ENCODE measurements at places on chromosomes 5 and 9. TPM values are rescaled to one million over a fixed set of nuclear protein-coding genes. Genes with fewer than 3 reads are reported as not detected.

Gene PPP3R2
- not detected for total RNA-seq

Gene RGS14
- total RNA-seq = 37.8 TPM

Gene PFN3
- not detected for total RNA-seq

Gene KIAA1191
- total RNA-seq = 63.4 TPM

Gene OR1J4
- total RNA-seq = not detected

Gene SARDH
- 0.60 TPM for total RNA-seq

Gene RNF183
- total RNA-seq = not detected

Gene TPM2
- 4.5 TPM for total RNA-seq

Gene GABBR2
- total RNA-seq = not detected

Gene CENPP
- 24.6 TPM for total RNA-seq

Gene KIF4B
- total RNA-seq = 0.05 TPM

Gene LAMC3
- total RNA-seq = 0.05 TPM

Gene DAPK1
- 2.0 TPM for total RNA-seq

Gene HMMR
- total RNA-seq = 26.8 TPM

Gene DRD1
- total RNA-seq = not detected

Gene TNC
- total RNA-seq = 0.60 TPM

Gene SPINK5
- not detected for total RNA-seq

Gene PCDHGA4
- total RNA-seq = 0.21 TPM

Gene CNTLN
- total RNA-seq = 1.5 TPM

Gene TTLL11
- 3.0 TPM for total RNA-seq

Gene ITGA2
- total RNA-seq = 3.2 TPM

Gene TMOD1
- 0.81 TPM for total RNA-seq

Gene PCDHB15
- not detected for total RNA-seq

Gene MLANA
- not detected for total RNA-seq

Gene C9orf153
- total RNA-seq = not detected

Gene SLC46A2
- not detected for total RNA-seq

Gene ZNF366
- not detected for total RNA-seq

Gene PALM2AKAP2
- 2.2 TPM for total RNA-seq

Gene ANKRD34B
- not detected for total RNA-seq

Gene FOXI1
- total RNA-seq = not detected

Gene EFNA5
- not detected for total RNA-seq

Gene CHSY3
- total RNA-seq = not detected

Gene FOXD4
- 0.22 TPM for total RNA-seq

Gene EIF4E1B
- not detected for total RNA-seq

Gene CCL19
- total RNA-seq = not detected

Gene SNAPC4
- total RNA-seq = 26.7 TPM

Gene ZFP62
- total RNA-seq = 28.4 TPM

Gene IFNA21
- total RNA-seq = not detected

Gene ENG
- 33.0 TPM for total RNA-seq

Gene FAM151B
- 0.32 TPM for total RNA-seq

Gene TAF11L10
- total RNA-seq = not detected
